ENCODE measurements at places on chromosomes 3 and 15.

GRCh38 chr3:63089007-63089750, 188.9 kb upstream of the SYNPR start:
- DNase-seq: no peak

GRCh38 chr3:52237657-52238172, 1.2 kb downstream of the TWF2 start:
- no peak for DNase-seq

GRCh38 chr15:97078591-97078990, 748.1 kb downstream of the NR2F2 start:
- DNase-seq: no peak

DNA sequence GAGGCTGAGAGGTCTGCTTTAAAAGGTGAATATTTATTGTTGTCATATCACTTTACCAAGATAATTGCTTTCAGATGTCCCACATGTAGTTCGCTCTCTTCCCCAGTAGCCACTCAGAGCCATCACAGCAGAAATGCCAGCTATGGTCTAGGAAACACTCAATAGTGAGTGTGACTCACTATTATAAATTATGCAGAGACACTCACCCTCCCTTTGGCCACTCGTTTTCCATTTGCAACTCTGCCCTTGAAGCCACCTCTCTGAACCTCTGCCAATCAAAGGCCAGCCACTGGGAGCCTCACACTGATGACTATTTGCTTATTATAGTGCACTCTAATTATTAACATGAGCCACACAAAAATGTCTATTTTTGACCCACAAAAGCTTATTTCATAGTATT, 328.1 kb upstream of the ATP10A start:
- DNase-seq: no peak

GRCh38 chr3:48989126-48989795, 780 bp upstream of the P4HTM start:
- no peak for DNase-seq

GRCh38 chr3:124478830-124479229, 251.4 kb upstream of the UMPS start:
- DNase-seq: no peak

GRCh38 chr3:39150803-39151631, 2.4 kb downstream of the CSRNP1 start:
- peak; percentile 40 for DNase-seq

DNA sequence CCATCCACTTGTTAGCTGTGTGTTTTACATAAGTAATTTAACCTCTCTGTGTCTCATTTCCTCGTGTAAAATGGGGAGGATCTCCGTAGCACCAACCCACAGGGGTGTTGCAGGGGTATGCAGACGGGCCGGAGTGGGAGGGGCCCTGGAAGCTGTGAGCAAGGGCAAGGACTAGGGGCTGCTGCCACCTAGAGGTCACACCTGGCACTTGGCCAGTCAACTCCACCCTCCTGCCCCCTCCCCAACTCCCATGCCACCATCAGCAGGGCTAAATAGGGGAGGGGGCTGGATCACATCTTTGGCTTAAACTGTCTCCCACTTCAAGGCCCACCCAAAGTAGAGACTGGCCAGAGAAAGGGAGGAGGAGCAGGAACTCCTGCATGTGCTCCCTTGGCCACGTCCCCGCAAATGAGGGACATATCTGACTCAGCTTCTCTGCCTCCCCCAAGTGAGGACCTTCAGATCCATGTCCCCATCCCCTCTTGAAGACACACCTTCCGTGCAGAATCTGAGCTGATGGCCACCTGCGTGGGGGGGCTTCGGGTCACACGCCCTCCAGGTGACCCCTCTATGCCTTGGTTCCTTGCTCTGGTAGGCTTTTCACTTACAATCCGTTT, 2.6 kb downstream of the CCDC9B start:
- DNase-seq: peak; percentile 64

- DNase-seq: no peak
Measured at GRCh38 chr3:125960066-125960424, 8.9 kb upstream of the ROPN1B start.

DNA sequence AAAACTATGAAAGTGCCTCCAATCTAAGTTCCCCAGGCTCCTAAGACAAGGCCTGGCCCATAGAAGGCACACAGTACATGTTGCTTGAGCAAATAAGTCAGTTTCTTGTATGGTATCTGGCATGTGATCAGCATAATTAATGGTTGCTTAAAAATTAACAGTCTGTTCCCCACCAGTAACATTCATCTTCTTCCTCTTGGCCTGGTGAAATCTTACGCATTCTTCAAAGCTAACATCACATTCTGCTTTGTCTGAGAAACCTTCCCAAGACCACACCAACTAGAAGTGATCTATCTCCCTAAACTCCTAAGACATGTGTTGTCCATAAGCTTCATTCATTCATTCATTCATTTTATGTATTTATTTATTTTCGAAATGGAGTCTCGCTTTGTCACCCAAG, 48.1 kb downstream of the LIPC start:
- DNase-seq: no peak

DNA sequence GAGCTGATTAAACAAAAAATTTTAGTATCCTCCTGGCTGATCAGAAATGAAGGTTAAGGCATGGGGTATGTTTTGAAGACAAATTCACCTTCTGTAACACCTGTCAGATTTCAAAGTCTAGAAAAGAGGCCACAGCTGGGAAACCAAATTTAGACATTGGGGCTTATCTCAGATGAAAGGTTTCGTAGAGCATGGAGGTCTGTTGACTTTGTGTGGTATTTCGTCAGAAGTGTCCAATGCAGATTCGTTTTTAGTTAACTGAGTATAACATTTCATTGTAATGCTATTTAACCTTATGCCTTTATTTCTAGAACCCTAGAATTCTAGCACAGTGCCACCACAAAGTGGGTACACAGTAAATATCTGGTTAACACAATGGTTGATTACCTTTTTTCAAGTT, 61.7 kb downstream of the FNDC3B start:
- DNase-seq: no peak

GRCh38 chr3:35659768-35660167, 20.4 kb downstream of the ARPP21 start:
- DNase-seq: no peak

DNA sequence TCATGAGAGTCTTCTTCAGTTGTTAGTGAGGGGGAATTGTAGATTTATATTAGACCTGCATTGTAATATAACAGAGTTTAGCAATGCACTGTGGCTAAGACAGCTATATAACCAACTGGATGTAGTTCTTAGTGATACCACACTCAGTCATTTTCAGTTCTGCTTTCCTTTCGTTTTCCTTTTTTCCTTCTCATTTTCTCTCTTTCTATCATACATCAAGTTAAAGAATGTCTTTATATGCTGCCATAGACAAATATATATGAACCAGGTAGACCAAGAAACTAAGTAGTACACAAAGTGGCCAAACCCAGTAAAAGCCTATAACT, 43.7 kb upstream of the CD47 start:
- DNase-seq: no peak

GRCh38 chr3:137762674-137763593, 1.2 kb upstream of the SOX14 start:
- no peak for DNase-seq

DNA sequence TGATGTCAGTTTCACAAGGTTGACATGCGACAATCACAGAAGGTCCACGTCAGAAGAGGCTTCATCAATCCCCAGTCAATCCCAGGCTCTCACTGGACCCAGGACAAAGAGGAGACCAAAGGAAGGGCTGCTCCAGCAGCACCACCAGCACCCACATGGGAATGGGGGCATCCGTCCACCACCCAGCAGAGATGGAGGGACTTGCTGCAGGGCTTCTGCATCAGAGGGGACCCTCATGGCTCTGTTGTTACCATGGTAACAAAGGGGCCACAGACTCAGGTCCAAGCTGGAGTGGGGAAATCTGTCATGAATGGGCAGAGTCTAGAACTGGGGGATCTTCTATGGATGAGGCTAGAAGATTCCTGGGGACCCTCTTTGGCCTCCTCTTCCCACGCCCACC, 13.1 kb downstream of the PLA2G4F start:
- no peak for DNase-seq

- DNase-seq: no peak
Measured at GRCh38 chr15:90585863-90586262, 56.1 kb downstream of the CRTC3 start.

GRCh38 chr15:48887144-48887543, 9.2 kb downstream of the EID1 start:
- DNase-seq: no peak

GRCh38 chr3:131704098-131704497, 201.3 kb upstream of the MRPL3 start:
- DNase-seq: no peak

DNA sequence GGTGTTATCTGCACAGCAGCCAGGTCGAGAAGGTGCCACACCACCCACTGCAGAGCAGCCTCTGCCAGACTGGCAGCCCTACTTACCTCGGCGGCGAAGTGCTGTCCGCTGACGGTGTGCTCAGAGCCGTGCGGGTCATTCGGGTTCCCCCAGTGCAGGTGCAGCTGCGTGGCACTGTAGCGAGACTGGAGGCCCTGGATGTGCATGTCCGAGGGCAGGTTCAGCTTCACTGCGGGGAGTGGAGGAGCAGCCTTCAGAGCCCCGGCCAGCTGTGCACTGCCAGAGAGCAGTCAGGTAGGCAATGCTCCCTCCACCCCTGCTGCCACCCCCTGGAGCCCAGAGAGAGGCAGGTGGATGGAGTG, 36.3 kb downstream of the CA12 start:
- no peak for DNase-seq

GRCh38 chr3:66253790-66254620, 33.2 kb downstream of the SLC25A26 start:
- DNase-seq: no peak

- no peak for DNase-seq
Measured at GRCh38 chr15:96353930-96354730, 23.6 kb downstream of the NR2F2 start.

DNA sequence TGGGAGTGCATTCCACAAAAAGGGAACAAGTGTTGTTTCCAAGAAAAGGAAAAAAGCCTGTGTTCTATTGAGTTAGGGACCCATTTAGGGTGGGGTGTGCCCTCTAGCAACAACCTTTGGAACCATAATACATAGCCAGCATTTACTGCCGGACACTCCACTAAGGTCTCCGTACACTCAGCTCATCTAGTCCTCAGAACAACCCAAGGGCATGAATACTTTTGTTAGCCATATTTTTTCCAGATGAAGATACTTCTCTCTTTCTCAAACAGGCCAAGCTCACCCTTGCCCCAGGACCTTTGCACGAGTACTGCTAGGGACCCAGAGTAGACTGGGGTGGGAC, 46.2 kb downstream of the GLDN start:
- DNase-seq: no peak
